Smooth muscle cell of trachea (primary cell): ENCODE measurements at places on chromosomes 3 and 15. TPM values are rescaled to one million over a fixed set of nuclear protein-coding genes. Genes with fewer than 3 reads are reported as not detected.

Gene DPH6
- total RNA-seq = 10.9 and 20.9 TPM in 2 replicates

Gene RTP1
- not detected in 2 replicates for total RNA-seq

Gene PLA2G4E
- total RNA-seq = under 0.01 TPM in 1 of 2 replicates, not detected in the other

Gene CPLX3
- not detected in 2 replicates for total RNA-seq

Gene KNG1
- total RNA-seq = not detected in 2 replicates

Gene CACNA2D3
- total RNA-seq = under 0.01 and 0.15 TPM in 2 replicates

Gene NCBP2
- total RNA-seq = 60.2 and 65.6 TPM in 2 replicates

Gene OSTN
- 0.17 and 0.44 TPM in 2 replicates for total RNA-seq

Gene IFT122
- 27.1 and 34.6 TPM in 2 replicates for total RNA-seq

Gene CCR4
- not detected in 2 replicates for total RNA-seq

Gene PHC3
- 31.4 and 32.4 TPM in 2 replicates for total RNA-seq

Gene UBL7
- 41.9 and 42.0 TPM in 2 replicates for total RNA-seq

Gene RBPMS2
- not detected in 2 replicates for total RNA-seq

Gene NRROS
- 0.58 and 1.5 TPM in 2 replicates for total RNA-seq

Gene NR2E3
- 0.29 TPM in 1 of 2 replicates, not detected in the other for total RNA-seq

Gene MOBP
- under 0.01 TPM in 1 of 2 replicates, not detected in the other for total RNA-seq

Gene MKRN3
- 1.3 and 3.0 TPM in 2 replicates for total RNA-seq

Gene NOX5
- total RNA-seq = 0.58 and 0.83 TPM in 2 replicates

Gene ECT2
- 15.9 and 58.6 TPM in 2 replicates for total RNA-seq

Gene MB21D2
- total RNA-seq = 6.1 and 8.1 TPM in 2 replicates

Gene DISP2
- under 0.01 and 2.2 TPM in 2 replicates for total RNA-seq

Gene EFCC1
- not detected in 2 replicates for total RNA-seq

Gene SNURF
- 14.0 and 17.2 TPM in 2 replicates for total RNA-seq

Gene PRICKLE2
- 40.7 and 42.8 TPM in 2 replicates for total RNA-seq

Gene SEMA3F
- total RNA-seq = 7.4 and 7.6 TPM in 2 replicates

Gene SNX1
- total RNA-seq = 49.8 and 66.6 TPM in 2 replicates

Gene WNT7A
- total RNA-seq = not detected in 2 replicates

Gene TFG
- total RNA-seq = 86.7 and 93.1 TPM in 2 replicates

Gene GOLGA8S
- under 0.01 and 0.15 TPM in 2 replicates for total RNA-seq

Gene TFRC
- total RNA-seq = 149 and 164 TPM in 2 replicates

Gene CLDN18
- total RNA-seq = under 0.01 TPM in 1 of 2 replicates, not detected in the other

Gene DCLK3
- total RNA-seq = not detected in 2 replicates

Gene SCAANT1
- total RNA-seq = not detected in 2 replicates

Gene CD47
- 80.4 and 152 TPM in 2 replicates for total RNA-seq

Gene LRTM1
- total RNA-seq = not detected in 2 replicates

Gene C3orf85
- total RNA-seq = not detected in 2 replicates
